ENCODE measurements at places on chromosomes 1 and 21. TPM values are rescaled to one million over a fixed set of nuclear protein-coding genes. Genes with fewer than 3 reads are reported as not detected.

- H3K4me3 ChIP-seq = no peak overlapping the region
- H3K27me3 ChIP-seq = no peaks in the 10 kb centered on the region
- H3K36me3 ChIP-seq = peaks cover 81% of the 10 kb centered on the region
- DNase-seq = no peak
- no peaks in the 10 kb centered on the region for H3K4me1 ChIP-seq
- H3K27ac ChIP-seq = no peak overlapping the region
Measured at GRCh38 chr1:160309185-160309557, 24.2 kb upstream of the PEX19 start.

DNA sequence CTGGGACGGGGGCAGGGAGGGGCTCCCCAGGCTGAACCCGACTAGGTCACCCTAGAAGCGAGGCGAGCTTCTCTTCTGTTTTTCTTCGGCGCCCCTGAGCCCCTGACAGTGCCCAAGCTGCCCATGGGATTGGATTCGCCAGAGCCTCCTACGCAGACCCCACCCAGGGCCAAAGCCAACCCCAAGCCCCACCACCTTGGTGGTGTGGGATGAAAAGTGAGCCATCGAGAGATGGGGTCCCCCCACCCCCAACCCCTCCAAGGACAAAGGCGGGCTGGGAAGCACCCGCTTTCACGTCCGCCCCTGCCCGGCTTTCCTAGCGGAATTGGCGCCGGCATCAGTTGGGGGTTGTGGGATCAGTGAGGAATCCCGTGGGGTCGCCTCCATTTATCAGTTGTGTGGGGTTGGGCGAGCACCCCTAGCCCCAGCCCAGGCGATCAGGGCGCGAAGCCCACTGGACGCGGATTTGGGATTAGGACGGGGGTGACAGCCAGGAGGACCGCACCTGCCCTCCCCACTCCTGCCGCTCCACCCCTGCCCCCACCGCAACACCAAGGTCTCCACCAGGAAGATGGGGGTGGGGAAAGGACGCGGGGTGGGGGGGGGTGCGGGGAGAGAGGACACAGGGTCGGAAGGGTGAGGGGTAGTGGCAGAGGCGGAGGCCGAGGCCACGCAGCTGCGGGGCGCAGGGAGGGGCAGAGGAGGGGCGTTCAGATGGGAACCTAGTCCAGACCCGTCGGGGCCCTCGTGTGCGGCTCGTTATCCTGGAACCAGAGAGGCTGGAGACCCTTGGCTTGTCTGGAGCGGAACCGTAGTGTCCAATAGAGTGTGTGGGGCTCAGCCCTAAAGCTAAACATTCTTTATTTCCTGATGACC, 4.4 kb downstream of the TSPEAR start:
- no peaks in the 10 kb centered on the region for H3K27me3 ChIP-seq
- no peaks in the 10 kb centered on the region for H3K36me3 ChIP-seq

The TTC22 gene
- total RNA-seq = 10.6 TPM

The TFF3 gene
- 10.3 TPM for total RNA-seq

The F3 gene
- total RNA-seq = 117 TPM

All from pancreas (tissue), 10 donors.